T follicular helper cell (primary cell): ENCODE measurements at places on chromosomes 4 and X.

GRCh38 chr4:186726426-186727168 lies 2.9 kb upstream of the FAT1 start:
- DNase-seq = no peak

- DNase-seq = no peak
These were observed 49.9 kb upstream of the SCRG1 start for GRCh38 chr4:173448608-173449379.

DNA sequence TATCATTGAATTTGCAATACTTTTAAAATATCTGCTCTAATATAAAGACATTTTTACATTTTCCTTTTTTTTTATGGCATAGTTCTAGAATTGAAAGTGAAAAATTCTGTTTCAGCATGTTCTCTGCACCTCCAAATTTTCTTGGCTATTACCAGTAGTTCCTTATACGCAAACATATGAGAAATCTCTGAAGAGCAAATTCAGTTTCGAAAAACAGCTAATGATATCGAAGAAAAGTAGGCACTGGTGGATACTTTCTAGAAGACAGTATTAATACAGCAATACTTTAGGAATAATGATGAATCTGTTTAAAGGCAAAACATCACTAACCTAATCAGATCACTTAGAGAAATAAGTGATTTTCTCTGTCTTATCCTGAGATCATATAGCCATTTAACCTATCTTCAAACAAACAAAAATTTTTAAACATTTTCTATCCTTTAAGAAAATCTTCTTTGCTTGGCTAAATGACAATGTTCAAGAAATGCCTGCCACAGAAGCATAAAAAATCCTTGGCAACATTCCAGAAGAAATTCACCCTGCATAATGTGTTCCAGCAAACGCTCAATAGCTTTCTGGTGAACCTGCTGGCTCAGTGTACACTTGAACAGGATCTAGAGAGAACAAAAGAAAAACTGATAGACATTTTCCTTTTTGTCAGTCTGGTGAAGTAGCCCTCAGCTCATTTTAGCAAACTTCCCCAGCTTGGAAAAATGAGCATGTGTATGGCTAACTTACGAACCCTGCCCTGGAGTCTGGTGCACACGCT lies 51.2 kb upstream of the KLF3 start:
- DNase-seq = no peak

DNA sequence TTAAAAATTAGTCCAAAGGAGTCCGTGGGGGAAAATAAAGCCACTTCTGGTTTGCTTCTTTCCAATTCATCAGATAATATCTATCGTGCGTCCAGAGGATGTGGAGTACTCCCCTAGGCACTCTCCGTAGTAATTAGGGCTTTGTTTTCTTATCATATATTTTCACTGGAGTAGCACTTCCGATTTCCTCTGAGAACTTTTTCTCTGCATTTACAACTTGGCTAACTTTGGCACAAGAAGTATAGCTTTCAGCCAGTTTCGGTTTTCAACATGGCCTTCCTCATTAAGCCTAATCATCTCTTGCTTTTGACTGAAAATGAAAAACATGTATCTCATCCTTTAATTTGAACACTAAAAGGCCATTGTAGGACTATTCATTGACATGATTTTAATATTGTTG lies 80.5 kb downstream of the CASP3 start:
- no peak for DNase-seq

- DNase-seq = no peak
These were observed 23.9 kb upstream of the MSN start for GRCh38 chrX:65643531-65644052.

DNA sequence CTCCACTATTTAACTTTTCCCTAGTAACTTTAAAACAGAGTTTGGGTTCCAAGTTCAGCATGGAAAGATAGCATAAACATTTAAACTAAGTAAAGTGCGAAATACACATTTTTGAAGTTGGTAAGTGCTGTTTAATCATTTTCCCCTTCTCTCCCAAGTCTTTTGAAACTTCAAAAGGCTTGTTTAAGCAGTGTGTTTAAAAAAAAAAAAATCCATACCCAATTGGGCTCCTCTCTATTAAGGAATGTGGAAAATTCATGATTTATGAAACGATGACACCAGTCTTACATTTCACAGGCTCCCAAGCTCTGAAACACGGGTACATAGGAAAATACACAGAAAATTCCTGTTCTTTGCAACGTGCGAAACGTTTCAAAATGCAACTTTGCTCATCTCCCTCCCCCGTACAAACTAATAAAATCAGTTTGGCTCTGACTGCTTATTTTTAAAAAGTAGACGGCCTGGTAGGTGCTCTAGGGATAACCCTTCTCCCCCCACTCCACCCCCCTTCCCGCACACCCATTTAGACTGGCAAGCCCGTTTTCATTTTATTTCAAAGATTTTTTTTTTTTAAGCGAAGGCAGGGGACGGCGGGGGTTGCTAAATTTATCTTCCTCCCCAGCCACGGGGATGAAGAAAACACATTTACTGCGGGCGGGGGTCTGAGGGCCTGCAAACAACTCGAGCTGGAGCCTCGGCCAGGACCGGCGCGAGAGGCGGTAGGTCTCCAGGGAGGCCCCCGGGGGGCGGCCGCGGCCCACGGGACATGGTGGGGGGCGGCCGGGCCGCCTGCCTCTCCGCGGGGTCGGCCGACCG lies 786 bp upstream of the ZFX start:
- peak; percentile 9 for DNase-seq

DNA sequence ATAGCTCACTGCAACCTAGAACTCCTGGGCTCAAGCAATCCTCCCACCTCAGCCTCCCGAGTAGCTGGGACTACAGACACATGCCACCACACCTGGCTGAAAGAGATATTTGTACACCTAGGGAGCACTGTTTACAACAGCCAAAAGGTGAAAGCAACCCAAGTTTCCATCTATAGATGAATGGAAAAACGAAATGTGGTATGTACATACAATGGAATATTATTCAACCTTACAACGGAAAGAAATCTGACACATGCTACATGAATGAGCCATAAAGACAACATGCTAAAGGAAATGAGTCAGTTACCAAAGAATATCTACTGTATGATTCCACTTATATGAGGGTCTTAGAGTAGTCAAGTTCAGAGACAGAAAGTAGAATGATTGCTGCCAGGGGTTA lies 52.2 kb downstream of the ABCG2 start:
- DNase-seq = no peak

DNA sequence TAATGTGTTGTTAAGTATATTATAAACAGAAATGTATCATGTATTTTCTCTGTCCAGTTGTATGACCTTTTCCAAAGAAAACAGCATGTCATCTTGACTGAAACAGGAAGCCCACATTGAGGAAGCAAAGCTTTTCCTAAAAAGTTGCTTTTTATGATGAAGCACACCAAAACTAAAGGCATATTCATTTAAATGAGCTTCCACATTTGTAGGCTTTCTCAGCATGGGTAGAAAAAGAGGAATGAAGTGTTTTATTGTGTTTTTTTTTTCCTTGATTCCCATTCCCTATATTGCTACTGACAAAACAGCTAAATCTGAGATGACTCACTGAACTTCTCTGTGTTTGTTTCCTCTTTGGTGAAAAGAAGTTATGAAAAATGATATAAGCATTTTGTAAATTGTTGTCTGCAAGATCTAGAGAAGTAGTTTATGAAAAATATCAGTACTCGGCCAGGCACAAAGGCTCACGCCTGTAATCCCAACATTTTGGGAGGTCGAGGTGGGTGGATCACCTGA lies 32.5 kb upstream of the FRAS1 start:
- DNase-seq = no peak

- no peak for DNase-seq
These were observed 436.5 kb upstream of the FTHL17 start for GRCh38 chrX:31508338-31508737.

GRCh38 chr4:37699868-37700481 lies 13.8 kb upstream of the RELL1 start:
- no peak for DNase-seq

DNA sequence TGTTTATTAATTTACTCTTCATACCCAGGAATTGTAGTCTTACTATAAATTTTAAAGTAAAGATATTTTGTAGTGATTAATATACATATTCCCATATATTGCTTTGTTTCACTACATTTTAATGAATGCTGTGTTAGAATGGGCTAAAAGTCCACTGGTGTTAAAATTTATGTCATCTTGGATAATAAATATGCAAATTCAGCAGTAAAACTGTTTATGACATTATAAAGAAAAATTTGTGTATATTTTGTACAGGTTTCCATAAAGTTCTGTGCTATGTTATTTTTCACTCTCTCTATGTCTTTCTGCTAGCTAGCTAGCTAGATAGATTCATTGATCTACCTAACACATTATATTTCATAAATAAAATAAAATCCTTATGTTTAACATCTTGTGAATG lies 1071.2 kb downstream of the FAT4 start:
- no peak for DNase-seq

DNA sequence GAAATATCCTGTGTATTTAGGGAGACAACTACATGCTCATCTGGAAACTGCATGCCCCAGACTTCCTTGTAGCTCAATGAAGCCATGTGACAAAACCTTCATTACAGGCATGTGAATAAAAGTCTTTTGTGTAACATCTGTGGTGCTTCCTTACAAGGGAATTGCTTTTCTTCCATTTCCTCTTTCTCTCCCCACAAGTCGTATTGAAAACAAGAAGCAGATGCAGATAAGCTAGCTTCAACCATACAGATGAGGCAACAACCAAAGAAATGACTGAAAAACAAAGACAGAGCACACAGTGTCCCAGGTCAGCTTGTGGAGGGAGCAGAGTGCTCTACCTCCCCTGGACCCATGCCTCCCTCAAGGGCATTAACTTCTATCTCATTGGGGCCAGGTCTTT lies 115.8 kb upstream of the INPP4B start:
- DNase-seq = no peak

DNA sequence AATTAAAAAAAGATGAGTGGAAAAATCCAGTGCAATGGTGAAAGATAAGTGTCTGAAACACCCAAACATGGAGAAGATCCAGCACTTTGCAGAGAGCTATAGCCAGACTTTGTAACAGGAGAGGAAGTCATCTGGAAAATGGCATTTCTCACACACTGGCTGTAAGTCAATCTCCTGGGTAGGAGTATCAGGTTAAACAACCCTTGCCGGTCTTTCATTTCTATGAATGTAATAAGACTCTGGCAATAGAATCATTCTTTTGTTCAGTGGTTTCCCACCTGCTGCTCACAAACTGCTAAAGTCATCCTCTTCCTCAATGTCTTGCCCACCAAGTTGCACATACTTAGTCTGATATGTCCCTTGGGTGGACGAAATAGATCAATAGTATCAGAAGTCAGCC lies 94.0 kb upstream of the ATP8A1 start:
- no peak for DNase-seq

GRCh38 chr4:135238940-135239339 lies 1037.4 kb upstream of the PABPC4L start:
- DNase-seq = no peak

DNA sequence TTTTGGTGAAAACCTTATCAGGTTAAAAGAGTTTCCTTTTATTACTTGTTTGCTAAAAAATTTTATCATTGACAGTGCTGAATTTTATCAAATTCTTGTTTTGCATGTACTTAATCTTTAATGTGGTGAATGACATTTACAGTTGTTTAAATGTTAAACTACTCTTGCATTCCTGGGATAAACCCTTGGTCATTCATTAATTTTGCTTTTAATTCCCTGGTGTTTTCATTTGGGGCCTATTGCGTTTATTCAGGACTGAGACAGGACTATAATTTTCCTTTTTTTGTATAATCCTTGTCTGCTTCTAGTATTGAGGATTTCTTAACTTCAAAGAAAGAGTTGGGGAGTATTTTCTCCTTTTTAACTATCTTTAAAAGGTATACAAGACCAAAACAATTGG lies 98.7 kb upstream of the TLL1 start:
- no peak for DNase-seq

DNA sequence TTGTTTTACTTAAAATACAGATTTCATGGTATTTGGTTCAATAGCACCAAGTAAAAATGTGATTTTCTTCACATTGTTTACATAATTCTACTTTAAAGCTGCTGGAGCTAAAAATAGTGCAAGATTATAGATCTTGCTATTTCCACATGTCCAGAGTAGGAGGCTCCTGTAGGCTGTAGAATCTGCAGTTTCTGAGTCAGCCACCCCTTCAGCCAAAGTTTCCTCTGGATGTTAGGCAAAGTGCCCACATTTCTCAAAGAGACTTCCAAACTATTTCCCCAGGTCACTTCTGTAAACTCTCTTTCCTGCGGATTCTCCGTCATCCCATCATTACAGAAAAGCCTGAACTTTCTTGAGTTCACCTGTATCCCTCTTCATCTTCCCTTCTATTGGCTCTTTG lies 342.5 kb upstream of the FSTL5 start:
- no peak for DNase-seq

- DNase-seq = no peak
These were observed 6.7 kb upstream of the PRICKLE3 start for GRCh38 chrX:49192722-49193328.

GRCh38 chr4:80646061-80646460 lies 310.5 kb downstream of the CFAP299 start:
- no peak for DNase-seq

DNA sequence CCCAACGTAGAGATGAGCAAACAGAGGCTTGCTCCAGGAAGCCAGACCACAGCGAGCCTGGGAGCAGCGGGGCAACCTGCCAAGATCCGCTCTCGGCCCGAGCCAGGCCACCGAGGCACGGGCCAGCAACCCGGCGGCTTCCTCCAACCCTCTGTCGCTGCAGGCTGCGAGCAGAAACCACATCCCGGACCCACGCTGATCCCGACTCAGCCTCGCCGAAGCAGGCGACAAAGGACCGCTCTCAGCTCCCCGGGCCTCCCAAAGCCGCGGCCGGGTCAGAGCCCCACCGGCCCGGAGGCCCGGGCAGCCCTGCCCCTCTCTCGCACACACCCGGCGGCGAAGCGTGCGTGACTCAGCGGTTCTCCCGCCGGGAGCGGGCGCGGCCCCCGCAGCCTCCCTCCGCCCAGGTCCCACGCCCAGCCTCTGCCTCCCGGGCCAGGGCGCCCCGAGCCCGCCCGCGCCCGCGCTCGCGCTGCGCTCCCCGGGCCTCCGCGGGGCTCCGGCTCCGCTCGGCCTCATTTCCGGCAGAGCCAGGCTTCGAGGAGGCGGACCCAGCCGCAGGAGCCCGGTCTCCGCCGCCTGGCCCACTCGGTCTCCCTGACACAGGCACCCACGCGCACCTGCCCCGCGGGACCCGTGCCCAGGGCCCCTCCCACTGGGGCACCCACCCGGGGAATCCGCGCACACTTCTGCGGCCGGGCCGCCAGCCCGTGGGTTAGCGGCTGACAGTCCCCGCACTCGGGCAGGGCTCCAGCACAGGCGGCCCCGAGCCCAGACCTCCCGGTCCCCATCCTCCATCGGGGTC lies 1.7 kb downstream of the PPP2R2C start:
- DNase-seq = no peak

DNA sequence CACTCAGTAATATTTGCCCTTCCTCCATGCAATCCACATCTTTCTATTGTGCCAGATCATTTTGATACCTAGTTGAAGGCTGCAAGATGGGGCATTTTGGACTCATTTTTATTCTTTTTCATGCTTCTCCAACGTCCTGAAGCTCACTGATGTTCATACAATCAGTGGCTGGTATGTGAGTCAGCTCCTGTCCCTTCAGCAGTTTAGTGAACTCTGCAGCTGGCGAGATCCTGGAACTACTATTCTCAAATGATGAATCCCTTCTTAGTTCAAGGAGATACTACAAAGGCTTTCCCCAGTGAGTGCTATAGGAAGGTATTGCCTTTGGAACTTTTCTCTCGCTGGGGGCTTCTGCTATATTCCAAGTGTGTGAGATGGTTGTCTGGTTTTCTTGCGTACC lies 9.6 kb upstream of the CCDC149 start:
- DNase-seq = no peak

GRCh38 chr4:184774152-184774551 lies 40.3 kb upstream of the CENPU start:
- no peak for DNase-seq

- DNase-seq = no peak
These were observed 186.3 kb downstream of the MOSPD2 start for GRCh38 chrX:15059474-15059873.
